ENCODE measurements at places on chromosomes 4 and X. TPM values are rescaled to one million over a fixed set of nuclear protein-coding genes. Genes with fewer than 3 reads are reported as not detected.

The KDR gene
- total RNA-seq, result not detected

The PRR32 gene
- not detected for total RNA-seq

The MAGEA8 gene
- not detected for total RNA-seq

The F8 gene
- 4.5 TPM for total RNA-seq

The DGAT2L6 gene
- total RNA-seq, result not detected

The NPY2R gene
- total RNA-seq, result 0.09 TPM

The NALF2 gene
- 5.5 TPM for total RNA-seq

The PRDM8 gene
- 0.70 TPM for total RNA-seq

The DUSP21 gene
- not detected for total RNA-seq

The IL1RAPL1 gene
- total RNA-seq, result not detected

The ADAMTS3 gene
- total RNA-seq, result 0.06 TPM

The SLC25A53 gene
- 4.8 TPM for total RNA-seq

The TDO2 gene
- total RNA-seq, result 0.94 TPM

The CDS1 gene
- total RNA-seq, result 0.81 TPM

The ZNF711 gene
- total RNA-seq, result 1.1 TPM

The MSX1 gene
- 10.1 TPM for total RNA-seq

The HGFAC gene
- 0.18 TPM for total RNA-seq

The ZMAT1 gene
- not detected for total RNA-seq

Measured in A549 treated with RU486 at 1 μM for 4 hours (cell line).